Activated CD4-positive, alpha-beta T cell treated with anti-CD3 and anti-CD28 coated beads, Interleukin-10, Interleukin-2, amounts not matched to agents 100 ng/mL and 50 ng/mL, durations not matched to agents 16 hours and 8 hours (primary cell): ENCODE measurements at places on chromosomes 3 and 15.
A peak's percentile ranks its signal among the peaks of the same experiment; 100 is the strongest.

- DNase-seq = no peak
Measured at GRCh38 chr3:28612232-28612631, 263.6 kb upstream of the AZI2 start.

- DNase-seq = no peak
Measured at GRCh38 chr3:150300388-150300787, 107.7 kb upstream of the TSC22D2 start.

DNA sequence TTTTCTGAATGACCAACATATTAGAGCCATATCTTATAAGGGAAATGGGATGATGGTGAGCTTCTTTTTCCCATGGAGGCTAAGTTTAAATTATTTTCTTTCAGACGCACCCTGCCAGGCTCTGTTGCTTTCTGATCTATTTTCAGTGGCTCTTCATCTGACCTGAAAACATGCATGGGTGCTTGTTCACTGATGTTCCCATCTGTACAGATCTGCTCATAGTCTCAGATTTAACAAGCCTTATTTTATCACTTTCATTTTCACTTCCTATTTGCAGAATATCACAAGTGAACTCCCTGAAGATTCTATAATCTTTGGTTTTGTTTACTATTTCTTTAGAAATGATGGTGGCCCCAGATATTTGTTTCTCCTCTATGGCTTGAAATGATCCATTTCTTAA is 31.1 kb upstream of the SUCLG2 start:
- DNase-seq = peak; percentile 23

DNA sequence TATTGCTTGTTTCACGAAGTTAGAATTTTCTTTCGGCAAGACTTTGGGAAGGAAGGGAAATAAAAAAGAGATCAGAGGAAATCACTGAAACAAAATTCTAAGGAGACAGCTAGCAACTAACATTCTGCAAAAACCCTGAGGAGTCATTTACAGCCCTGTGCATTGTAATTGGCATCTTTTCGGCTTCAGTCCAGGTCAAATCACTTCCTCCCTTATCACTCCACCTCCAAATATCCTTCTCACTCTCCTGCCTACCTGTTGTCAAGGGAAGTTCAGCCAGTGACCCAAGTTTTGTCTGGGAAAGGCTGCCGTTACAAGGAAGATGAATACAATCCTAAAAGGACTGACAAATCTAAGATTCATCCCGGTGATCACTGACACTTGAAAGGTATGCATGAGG is 39.6 kb downstream of the MDFIC2 start:
- no peak for DNase-seq

GRCh38 chr15:77181305-77182074 is 110.6 kb upstream of the TSPAN3 start:
- DNase-seq = peak; percentile 16

- DNase-seq = peak; percentile 74
Measured at GRCh38 chr3:183385698-183386613, 42.5 kb downstream of the MCF2L2 start.

GRCh38 chr3:69370156-69370883 is 15.6 kb downstream of the FRMD4B start:
- DNase-seq = no peak

DNA sequence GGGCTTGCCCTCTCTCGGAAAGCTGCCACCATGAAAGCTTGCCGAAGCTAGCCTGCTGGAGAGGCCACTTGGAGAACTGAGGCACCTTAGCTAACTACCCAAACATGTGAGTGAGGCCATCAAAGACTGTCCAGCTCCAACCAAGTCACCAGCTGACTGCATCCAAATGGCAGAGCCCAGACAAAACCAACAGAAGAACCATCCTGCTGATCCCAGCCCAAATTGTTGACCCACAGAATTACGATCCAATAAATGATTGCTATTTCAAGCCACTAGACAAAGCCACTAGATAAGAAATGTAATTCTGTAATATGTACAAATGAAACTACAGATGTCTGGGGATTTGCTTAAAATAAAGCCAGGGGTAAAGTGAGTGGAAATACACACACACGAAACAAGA is 109.8 kb upstream of the TRPM1 start:
- DNase-seq = no peak

GRCh38 chr3:29488922-29489321 is 208.1 kb downstream of the RBMS3 start:
- DNase-seq = no peak

DNA sequence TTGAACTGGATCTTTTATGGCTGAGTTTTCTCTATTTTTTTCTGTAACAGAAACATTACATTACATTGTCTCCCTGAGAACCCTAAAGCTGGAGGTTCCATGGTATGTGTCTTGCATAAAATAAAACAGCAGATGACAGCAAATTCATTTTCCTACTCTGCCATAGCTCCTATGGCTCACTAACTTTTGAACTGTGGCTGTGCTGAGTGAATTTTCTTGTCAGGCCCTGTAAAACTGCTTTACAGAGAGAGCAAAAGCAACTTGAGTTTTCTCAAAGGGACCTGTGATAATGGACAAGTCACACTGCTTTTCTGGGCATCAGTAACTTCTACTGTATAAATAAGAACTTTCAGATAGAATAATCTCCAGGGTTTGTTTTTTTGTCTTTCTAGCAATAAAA is 129.9 kb upstream of the TSC22D2 start:
- DNase-seq = no peak

DNA sequence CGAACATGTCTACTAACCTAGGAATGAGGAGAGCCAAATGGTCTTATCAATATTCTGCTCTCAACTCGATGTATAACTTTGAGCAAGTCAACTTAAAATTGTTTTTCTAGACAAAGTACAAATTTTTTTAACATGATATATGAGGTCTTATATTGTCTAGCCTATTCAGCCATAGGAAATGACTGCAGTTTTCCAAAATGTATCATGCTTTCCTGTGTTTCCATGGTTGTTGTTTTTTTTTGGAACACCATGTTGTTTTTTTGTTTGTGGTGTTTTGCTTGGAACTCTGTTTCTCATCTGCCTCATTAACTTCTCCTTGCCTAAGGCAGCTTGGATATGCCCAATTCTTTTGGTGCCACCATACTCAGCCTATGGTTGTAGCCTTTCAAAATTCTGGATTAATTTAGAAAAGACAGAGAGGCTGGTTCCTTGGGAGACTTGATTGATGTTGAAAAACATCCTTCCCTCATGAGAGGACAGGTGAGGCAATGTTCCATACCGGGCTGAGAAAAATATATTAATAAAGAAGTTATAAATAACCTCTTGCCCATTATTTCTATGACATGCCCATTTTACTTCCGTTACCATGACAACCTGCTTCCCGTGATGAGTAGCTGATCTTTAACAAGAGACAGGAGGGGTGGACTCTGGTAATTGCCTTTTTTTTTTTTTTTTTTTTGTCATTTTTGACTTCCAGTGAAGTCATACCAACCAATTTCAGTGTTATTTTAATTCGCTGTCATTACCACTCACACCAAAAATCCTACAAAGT is 687.9 kb upstream of the GRM7 start:
- no peak for DNase-seq

- DNase-seq = peak; percentile 77
Measured at GRCh38 chr3:196969660-196970546, 1.3 kb upstream of the PIGZ start.

GRCh38 chr3:174775603-174776002 is 83.5 kb upstream of the NAALADL2 start:
- DNase-seq = no peak

DNA sequence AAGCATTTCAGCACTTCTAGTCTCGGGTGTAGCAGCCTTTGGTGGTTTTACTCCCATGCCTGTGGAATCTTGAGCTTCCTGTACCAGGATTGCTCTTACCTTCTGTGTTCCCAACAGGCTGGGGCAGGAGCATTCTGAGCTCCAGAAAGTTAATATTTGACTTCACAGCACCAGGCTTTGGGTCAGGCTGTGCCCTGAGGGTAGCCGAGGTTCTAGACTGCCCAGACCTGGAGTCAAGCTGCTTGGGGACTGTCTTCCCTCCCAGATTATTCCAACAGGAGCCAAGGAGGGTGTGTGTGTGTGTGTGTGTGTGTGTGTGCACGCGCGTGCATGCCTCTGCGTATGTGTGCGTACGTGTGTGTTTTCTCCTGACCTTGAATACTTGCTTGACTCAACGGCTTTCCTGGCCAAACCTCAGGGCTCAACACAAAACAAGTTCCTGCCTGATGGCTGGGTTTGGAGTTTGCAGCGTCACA is 94.8 kb downstream of the FLNB start:
- no peak for DNase-seq

GRCh38 chr3:4571690-4572334 is 78.7 kb downstream of the ITPR1 start:
- DNase-seq = no peak

GRCh38 chr3:21274079-21274571 is 476.9 kb downstream of the ZNF385D start:
- DNase-seq = no peak

- peak; percentile 41 for DNase-seq
Measured at GRCh38 chr3:12973827-12974226, 99.4 kb downstream of the IQSEC1 start.
